ENCODE measurements at places on chromosomes 4 and X.
A peak's percentile ranks its signal among the peaks of the same experiment; 100 is the strongest.

DNA sequence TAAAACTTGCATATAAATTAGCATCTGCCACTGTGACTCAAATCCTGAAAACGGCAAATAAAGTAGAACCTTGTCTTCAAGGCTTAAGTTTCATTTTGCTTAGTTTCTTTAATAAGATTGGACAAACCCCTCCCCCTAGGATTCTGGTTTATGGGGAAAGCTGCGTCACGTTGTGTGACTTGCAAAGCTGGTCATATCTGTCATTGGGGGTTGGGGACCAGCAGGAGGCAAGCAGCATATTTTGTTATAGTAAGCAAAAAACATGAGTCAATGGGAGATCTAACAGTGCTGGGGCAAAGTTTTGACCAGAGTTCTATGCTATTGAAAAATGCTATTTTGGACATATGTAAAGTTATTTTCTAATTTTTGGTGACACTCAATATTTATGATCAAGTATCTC is 407.3 kb downstream of the PCDH18 start:
- peak; percentile 0 for DNase-seq

GRCh38 chrX:40099055-40099958 is 1.5 kb upstream of the BCOR start:
- DNase-seq = no peak

GRCh38 chr4:38113132-38113531 is 152.9 kb downstream of the PTTG2 start:
- no peak for DNase-seq

DNA sequence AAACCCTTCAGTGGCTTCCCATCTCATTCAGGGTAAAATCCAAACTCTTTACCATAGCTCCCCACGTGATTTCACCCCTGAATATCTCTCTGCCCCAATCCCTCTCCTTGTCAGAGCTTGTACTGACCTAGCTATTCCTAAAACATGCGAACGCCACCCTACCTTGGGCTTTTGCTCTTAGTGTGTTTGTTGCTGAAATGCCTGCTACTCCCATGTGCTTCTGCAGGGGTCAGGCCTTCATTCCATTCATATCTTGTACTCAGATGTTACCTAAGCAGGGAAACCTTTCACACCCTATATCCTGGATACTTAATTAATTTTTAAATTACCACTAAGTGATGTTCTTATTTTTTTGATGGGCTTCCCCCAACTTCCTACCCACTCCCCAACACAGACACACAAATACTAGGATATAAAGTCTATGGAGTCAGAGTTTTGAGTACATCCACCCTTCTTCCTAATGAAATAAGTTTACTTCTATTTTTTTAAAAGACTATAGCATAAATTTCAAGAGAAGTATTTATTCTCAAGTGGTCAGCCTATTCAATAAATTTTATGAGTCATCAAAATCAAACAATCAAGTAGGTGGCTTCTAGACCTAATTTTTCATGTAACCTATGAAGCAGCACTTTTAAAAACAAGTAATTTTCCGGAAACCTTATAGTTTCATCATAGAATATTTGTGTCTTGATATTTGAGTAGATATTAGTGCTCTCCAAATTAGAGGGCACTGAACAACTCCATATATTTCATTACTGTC is 189.4 kb downstream of the RAPGEF2 start:
- no peak for DNase-seq

DNA sequence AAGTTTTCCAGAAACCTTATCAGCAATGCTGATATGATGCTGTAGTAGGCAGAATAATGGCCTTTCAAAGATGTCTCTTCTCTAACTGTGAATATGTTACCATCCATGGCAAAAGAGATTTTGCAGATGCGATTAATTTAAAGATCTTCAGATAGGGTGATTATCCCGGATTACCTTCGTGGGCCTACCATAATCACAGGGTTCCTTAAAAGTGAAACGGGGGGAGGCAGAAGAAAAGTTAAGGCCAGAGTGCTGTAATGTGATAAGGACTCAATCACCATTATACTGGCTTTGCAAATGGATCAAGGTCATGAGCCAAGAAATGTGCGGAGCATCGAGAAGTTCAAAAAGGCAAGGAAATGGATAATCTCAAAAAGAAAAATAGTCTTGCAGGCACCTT is 459.6 kb downstream of the CCSER1 start:
- DNase-seq = no peak

- DNase-seq = no peak
Observed at GRCh38 chrX:21905953-21906352, 34.6 kb upstream of the SMS start.

DNA sequence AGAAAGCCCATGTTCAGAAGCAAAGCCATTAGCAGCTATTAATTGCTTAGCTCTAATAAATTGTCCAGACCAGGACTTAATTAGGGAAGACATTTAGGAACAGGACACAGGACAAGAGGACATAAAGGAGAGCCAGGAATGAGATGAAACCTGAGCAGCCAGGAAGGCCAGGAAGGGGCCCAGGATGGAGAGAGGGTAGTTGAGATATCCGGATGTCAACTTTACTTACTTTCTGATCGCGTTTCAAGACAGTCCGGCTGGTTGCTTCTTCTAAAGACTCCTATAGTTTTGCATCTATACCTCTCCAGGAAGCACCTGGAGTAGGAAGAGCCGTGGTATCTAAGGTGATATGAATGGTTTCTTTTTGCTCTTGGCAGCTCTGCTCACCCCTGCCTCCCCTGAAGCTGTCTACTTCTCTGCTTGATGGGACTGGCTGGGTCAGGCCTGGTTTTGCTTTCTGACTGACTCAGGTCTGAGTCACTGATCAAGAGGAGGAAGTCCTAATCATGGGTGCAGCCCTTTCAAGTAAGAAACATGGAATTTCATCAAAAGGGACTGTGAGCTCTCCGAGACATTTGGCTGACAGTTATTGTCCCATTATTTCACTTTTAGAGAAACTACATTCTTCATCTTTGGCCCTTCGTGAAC is 733.3 kb downstream of the RPA4 start:
- no peak for DNase-seq

DNA sequence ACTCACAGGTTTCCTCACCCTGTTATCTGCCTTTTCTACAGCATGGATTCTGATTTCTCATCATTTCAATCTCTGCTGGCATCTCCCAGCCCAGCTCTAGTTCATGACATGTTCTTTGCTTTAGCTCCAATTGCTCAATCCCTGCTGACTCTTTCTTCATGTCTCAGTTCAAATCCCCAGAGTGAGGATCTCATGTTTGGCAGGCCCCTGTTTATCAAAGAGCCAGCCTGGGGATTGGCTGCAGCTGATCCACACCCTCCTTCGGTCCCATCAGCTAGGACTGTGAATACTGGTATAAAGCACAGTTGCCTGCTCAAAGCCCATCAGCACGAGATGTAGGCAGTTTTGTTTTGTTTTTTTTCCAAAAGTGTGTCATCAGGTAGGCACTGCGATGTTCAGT is 14.4 kb upstream of the CC2D2A start:
- DNase-seq = no peak

DNA sequence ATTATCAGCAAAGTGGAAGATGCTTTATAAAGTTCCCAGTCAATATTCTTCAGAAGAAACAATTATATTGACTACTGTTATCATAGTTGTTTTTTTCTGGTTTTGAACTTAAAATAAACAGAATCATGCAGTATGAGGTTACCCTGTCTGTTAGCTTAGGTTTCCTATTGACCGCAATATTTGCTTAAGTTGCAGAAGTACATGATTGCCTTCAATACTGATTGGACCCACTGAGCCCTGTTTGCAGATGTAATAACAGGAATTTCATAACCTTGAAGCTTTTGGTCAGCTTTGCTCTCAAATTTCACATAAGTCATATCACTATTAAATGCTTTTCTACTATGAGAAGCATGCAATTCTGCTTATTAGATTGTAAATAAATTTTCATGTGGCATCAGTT is 229.1 kb upstream of the FSTL5 start:
- DNase-seq = no peak

DNA sequence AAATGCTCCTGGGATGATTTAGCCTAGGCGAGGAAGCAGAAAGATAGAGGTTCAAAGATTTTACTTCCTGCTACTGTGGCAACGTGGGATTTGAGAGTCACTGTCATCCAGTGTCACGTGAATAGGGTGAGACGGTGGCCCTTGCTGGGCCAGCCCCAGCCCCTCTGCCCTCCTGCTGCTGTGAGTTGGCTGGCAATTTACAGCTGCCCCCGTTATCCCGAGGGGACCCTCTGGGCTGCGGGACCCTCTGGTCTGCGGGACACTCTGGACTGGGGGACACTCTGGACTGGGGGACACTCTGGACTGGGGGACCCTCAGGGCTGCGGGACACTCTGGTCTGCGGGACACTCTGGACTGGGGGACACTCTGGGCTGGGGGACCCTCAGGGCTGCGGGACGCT is 765.4 kb downstream of the TRIML1 start:
- no peak for DNase-seq

- no peak for DNase-seq
Observed at GRCh38 chr4:118018381-118019145, 15.7 kb upstream of the NDST3 start.

DNA sequence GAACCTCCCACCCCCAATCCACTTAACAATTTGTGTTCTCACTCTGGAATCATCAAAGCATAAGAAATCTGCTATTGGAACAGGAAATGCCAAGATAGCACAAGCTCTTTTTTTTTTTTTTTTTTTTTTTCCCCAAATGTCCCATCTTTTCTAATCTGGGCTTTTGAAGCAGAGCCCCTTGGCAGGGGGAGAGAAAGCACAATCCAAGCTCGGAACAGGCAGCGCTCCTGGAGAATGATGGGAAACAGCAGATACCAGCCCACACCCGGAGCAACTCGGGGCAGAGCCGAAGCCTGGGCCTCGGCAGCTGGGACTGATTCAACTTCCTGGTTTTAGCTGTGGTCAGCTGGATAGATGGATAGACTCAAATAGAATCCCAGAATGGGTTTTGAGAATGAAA is 235.1 kb downstream of the QDPR start:
- DNase-seq = no peak

- no peak for DNase-seq
Observed at GRCh38 chr4:116736756-116737155, 348.6 kb downstream of the TRAM1L1 start.

DNA sequence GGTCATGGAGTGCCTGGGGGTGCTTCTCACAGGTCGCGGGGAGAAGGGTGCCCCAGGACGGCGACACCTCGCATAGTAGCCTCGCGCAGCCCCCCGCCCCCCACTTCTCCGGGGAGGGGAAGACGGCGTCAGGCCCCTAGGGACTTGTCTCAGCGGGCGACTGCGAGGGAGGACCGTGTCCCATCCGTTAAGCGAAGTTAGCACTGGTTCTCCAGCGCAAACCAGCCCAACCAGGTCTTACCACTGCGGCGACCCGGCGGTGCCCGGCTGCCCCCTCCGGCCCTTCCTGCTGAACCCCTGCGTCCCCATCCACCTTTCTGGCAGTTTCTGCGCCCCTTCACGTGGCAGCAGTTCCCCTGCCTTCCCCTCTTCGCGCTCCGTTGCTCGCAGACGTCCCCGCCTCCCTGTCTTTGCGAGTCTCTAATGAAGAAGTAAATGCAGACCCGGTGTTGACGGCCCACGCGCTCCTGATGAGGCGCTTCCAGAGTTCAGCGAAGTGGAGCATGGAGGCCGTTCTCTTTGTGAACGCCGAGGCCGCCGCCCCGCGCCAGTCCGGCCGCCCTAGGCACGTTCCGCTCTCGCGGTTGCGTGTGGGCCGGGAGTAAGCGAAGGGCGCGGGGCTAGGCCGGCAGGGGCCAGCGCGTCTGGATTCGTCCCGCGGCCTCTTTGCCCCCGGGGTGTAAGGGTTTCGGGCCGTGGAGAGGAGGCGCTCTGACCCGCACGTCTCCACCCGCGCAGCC is 3.0 kb downstream of the SLIT2 start:
- DNase-seq = peak; percentile 6

DNA sequence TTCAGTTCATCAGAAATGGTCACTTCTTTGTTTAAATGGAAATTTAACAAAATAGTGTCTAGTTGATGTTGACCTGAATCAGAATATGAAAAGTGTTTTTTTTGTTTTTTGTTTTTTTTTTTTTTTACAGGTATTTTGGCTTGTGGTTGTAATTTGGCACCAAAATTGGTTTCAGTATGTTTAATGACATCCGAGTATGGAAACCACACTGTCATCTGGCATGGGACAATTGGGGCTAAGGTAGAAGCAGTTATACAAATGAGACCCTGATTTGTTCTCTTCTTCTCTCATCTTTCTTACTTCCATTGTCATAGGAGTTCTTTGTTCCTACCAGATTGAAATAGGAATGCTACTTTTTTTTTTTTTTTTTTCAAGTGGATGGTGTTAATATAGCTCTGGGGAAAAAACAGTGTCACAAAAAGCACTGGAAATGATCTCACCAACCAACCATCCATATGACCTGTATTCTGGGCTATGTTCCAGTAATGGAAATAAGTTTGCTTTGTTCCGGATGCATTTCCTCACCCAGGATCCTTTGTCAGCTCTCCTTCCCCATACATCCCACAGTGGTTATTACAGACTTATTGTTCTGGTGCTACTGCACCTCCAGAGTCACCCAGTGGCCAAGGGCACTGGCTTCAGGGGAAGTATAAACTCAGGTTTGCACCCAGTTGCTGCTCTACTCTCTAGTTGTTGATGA is 95.8 kb downstream of the ATXN3L start:
- DNase-seq = peak; percentile 22

Measured in DMS79 treated with DMSO at 0.1 percent for 48 hours (cell line).